ENCODE measurements at places on chromosomes 6 and 20.

- DNase-seq, result no peak
Observed at GRCh38 chr20:4370851-4371250, 350.9 kb upstream of the PRND start.

- no peak for DNase-seq
Observed at GRCh38 chr6:12980741-12981140, 264.2 kb downstream of the PHACTR1 start.

GRCh38 chr6:5904532-5904931, 102.2 kb downstream of the NRN1 start:
- DNase-seq, result no peak

GRCh38 chr20:33148040-33148439, 19.9 kb upstream of the BPIFA2 start:
- DNase-seq, result no peak

DNA sequence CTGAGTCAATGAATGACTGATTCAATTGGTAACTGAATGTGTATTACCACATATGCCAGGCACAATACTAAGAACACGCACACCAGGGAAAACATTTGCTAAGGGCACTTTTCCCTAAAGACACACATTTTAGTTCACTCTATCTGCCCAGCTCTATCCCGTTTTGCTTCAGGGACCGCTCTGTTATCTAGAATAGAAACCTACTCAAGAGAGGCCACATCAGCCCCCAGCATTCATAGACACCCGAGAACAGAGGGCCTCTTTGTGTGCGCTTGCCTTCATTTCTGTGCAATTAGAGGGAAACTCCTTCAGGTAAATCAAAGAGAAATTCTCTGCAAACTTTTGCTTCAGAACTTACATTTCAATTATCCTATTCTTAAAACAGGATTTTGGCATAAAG, 50.3 kb downstream of the DZANK1 start:
- no peak for DNase-seq

DNA sequence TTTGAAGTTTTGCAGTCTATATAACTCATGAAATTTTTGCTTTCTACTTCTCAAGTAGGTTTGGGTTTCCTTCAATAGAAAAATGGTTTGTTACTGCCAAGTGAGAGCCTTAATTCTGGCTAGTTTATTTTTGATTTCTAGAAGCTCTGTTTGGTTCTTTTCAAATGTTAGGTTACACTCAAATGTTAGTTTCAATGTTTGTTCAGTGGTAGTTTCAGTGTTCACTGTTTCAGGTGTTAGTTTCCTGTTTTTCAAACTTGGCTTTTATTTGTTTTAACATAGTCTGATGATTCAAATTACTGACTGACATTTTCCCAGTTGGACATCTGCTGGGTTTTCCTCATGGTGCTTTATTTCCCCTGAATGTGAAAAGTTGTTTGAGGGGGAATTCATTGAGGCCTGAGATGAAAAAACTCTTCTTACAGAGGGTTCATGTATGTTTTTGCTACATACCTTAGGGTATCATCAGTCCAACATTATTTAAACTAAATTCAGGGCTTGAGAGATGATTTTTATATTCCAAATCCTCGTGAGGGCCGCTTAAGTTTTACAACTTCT, 189.0 kb downstream of the JARID2 start:
- no peak for DNase-seq

- no peak for DNase-seq
Observed at GRCh38 chr6:56329271-56330050, 82.1 kb upstream of the COL21A1 start.

DNA sequence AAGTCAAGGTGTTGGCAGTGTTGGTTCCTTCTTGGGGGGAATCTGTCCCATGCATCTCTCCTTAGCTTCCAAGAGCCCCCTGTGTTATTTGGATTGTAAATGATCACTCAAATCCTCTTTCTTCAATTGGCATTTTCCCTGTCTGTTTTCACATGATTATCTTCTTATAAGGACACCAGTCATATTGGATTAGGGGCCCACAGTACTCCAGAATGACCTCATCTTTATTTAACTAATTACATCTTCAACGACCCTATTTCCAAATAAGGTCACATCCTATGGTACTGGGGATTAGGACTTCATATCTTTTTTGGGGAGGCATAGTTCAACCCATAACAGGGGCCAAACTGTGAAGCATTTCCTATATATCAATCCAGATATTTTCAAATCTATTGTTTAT, 57.3 kb downstream of the PTPRA start:
- DNase-seq, result no peak

DNA sequence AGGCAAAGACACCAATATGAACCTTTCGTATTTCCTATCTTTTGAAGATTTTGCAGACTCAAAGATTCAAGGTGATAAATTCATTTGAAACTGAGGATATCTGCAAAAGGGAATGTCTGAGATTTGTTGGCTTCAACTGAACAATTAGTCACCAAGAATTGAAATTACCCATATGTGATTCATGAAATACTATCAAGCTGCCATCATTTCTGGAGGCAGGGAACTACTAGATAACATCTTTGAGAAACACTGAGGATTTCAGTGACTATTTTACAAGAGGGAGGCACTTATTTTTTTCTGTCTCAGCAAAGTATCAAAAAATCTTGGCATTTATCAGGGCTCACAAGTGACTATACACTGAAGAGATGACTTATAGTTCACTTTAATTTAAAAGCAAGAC, 39.8 kb upstream of the MMS22L start:
- no peak for DNase-seq

DNA sequence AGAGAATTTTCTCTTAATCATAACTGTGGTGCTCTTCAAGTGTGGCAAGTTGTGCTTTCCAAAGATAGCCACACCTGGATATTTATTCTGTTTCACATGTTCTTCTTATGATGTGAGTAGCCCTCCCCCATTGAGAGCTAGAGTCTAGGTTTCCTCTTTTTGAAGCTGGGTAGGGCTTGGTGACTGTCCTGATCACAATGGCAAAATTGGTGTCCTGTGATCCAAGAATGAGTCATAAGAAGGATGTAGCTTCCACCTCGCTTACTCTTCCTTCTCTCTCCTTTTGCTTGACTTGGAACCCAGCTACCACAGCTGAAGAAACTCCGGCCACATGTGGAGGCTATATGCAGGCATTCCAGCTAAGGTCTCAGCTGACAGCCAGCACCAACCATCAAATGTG, 7.4 kb upstream of the IGF2R start:
- DNase-seq, result no peak

- DNase-seq, result no peak
Observed at GRCh38 chr20:59747671-59748515, 143.6 kb downstream of the PHACTR3 start.

- DNase-seq, result no peak
Observed at GRCh38 chr6:48144021-48144420, 33.0 kb upstream of the PTCHD4 start.

- no peak for DNase-seq
Observed at GRCh38 chr20:59560588-59561227, 43.6 kb upstream of the PHACTR3 start.

DNA sequence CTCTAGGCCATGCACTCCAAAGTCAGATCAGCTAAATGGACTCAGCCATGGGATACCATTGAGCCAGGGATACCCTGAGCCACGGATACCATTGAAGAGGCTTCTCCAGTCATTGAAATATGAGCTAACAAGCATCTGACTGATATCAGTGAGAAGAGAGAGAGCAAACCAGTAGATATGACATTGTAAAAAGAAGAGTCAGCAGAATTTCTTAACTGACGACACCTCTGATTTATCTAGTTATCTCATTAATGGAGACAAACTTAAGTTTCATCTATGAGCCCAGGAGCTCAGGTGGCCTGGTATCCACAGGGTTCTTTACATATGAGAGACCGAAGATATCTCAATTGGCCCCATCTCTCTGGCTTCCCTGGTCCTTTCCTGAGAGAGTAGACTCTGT, 140.6 kb downstream of the TBC1D7 start:
- no peak for DNase-seq

DNA sequence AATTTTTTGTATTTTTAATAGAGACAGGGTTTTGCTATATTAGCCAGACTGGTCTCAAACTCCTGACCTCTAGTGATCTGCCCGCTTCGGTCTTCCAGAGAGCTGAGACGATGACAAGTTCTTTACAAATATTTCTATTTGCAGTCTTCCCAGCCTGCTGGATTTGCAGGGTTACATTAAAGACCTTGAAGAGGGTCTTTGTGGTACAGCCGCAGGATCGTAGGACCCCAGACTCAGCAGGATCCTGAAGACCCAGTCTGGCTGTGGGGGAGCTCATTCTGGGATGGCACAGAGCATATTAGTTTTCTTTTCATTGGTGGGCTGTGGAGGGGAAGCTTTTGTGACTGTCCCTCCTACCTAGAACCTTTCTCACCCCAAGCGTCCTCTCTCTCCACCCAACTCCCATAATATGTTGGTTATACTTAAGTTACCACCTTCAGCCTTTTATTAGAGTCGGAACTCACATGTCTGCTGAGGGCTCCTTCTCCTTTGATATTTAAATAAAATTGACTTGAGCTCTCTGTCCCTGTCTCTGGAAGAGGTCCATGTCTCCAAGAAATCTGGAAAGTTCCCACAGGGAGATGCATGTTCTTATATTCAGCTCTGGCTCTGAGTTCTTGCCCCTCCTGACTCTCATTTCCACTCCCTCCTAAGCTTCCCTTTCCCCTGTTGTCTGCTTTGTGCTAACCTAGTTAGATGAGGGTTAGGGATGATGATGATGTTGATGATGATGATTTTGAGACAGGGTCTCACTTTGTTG, 72.0 kb downstream of the TIAM2 start:
- DNase-seq, result no peak

- DNase-seq, result no peak
Observed at GRCh38 chr6:113626475-113626874, 230.7 kb upstream of the MARCKS start.

- DNase-seq, result no peak
Observed at GRCh38 chr20:43751167-43752050, 24.6 kb upstream of the GTSF1L start.

- no peak for DNase-seq
Observed at GRCh38 chr6:16490616-16491015, 252.2 kb downstream of the GMPR start.

DNA sequence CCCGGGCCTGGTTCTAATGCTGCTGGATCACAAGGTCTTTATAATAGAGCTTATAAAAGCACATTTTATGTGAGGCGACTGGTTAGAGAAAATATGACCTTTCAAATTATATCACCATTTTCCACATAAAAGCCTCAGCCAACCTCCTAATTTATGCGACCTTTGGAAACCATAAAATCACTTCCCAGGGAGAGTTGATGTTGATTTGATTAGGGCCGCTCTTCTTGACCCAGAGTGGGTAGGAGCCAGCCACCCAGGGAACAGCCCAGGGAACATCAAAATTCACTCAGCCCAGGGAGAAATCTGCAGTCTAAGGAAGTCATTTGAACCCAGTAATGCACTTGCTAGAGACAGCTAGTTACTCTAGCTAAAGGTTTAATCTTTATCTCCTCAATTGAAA, 79.8 kb upstream of the TENT5A start:
- DNase-seq, result no peak

DNA sequence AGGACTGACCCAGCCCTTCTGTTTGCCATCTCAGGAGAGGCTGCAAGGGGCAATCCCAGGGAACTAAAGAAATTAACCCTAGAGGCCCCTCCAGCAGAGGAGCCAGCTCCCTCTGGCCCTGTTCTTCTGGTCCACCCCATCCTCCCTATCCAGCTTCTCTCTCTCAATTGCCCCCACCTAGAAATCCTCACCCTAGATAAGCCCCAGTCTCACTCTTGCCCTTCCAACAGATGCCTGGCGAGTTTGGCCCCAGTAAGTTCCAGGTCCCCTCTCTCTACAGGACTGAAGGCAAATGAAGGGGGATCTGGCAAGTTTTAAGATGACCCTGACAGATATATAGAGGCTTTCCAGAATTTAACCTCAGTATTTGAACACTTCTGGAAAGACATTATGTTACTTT, 134.0 kb downstream of the THBS2 start:
- DNase-seq, result no peak

GRCh38 chr20:59010321-59010994, 3.4 kb upstream of the CTSZ start:
- no peak for DNase-seq

- DNase-seq, result no peak
Observed at GRCh38 chr6:85983032-85983659, 340.5 kb upstream of the SYNCRIP start.

- DNase-seq, result no peak
Observed at GRCh38 chr6:136335736-136336363, 46.2 kb upstream of the BCLAF1 start.

DNA sequence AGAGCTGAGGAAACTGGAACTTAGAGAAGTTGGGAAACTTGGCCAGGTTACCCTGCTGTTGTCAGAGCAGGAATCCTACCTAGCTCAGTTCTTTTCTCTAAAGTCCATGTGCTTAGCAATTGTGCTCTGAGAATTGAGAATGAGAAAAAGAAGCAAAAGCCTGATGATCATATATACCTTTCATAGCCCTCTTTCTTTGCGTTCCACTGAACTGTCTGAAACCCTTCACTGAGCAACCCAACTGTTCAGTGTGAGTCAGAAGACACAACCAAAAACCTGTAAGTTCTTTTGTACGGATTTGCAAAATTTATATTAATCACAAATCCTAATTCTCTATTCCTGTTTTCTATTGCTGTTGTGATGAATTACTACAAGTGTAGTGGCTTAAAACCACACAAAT, 80.6 kb downstream of the PHF3 start:
- no peak for DNase-seq

- no peak for DNase-seq
Observed at GRCh38 chr6:167759912-167760311, 66.8 kb upstream of the AFDN start.

DNA sequence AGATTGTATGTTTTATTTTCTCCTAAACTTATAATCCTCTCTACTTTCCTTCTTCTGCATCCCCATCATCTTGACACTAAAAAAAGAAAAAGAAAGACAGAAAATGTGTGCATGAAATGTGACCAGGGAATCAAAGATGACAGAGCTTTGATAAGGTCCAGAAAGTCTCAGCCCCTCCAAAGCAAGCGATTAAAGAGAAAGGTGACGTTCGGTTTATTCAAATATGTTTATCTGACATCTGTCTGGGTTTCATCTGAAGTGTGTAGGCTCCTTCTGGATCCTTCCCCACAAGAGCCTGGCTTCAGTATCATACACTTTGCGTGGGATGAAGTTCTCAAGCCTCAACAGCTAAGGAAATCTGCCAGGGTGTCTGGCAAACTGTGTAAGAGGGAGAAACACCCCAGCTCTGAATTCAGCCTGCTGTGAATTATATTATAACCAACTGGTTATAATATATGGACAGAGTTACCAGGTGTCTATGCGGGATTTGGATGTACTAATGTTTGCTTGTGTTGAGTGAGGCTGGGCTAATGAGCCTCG, 263.0 kb downstream of the ZNF217 start:
- no peak for DNase-seq
